Activated T-cell treated with anti-CD3 and anti-CD28 coated beads, Interleukin-2, amount 50 U/mL, for 48 hours (primary cell): ENCODE measurements at places on chromosomes 7 and 10.

GRCh38 chr7:44216521-44217222 lies 15.9 kb downstream of the YKT6 start:
- no peak for DNase-seq

DNA sequence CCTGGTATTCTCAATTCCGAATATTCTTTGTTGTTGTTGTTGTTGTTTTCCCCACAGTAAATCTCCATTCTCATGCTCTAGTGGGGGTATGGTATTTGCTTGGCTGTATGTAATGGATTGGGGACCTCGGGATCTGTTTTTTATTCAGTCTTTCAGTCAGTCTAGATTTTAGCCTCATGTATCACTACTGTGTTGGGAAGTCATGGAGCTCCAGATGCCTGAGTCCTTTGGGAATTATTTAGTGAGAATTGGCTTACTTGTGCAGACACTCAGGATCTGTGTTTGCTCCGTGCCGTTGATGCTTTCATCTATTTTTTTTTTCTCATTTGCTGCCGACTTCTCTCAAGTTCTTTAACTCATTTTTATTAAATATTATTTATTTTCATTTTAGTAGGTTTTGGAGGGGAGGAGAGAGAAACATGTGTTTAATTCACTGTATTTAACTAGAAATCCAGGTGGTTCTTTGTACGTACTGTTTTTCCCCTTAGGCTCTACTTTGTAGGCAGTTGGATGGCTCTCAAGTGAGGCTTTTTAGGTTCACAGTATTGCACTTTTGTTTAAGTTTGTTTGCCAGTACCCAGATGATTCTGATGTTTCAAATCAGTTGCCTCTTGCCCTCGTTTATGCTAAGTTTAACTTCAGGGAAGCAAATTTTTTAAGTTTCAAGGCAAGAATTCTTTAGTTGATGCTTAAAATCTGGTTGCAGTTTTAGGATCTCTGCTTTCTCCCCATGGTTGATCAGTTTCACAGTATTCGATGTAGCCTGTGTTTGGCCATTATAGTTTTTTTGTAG lies 36.9 kb downstream of the ZNRF2 start:
- no peak for DNase-seq

GRCh38 chr10:10915215-10915614 lies 102.5 kb upstream of the CELF2 start:
- no peak for DNase-seq

GRCh38 chr10:33719005-33719703 lies 384.7 kb upstream of the NRP1 start:
- no peak for DNase-seq

GRCh38 chr10:128643658-128644057 lies 517.4 kb upstream of the MKI67 start:
- DNase-seq, result no peak

DNA sequence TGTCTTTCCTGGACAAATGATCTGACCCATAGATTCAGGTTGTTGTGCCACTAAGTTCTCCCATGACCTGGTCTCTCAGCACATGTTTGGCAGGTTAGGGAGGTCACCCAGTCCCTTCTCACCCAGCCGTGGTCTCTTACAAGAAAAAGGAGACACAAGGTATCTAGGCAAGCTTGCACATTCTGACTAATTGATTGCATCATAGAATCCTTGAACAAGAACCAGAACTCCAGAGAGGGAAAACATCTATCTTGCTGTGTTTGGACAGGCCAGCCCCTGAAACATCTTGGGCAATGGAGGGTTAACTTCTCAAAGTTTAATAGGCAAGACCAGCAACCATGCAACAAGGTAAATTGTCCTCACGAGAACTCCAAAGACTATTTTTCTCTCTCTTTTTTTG lies 8.5 kb upstream of the HK1 start:
- no peak for DNase-seq

DNA sequence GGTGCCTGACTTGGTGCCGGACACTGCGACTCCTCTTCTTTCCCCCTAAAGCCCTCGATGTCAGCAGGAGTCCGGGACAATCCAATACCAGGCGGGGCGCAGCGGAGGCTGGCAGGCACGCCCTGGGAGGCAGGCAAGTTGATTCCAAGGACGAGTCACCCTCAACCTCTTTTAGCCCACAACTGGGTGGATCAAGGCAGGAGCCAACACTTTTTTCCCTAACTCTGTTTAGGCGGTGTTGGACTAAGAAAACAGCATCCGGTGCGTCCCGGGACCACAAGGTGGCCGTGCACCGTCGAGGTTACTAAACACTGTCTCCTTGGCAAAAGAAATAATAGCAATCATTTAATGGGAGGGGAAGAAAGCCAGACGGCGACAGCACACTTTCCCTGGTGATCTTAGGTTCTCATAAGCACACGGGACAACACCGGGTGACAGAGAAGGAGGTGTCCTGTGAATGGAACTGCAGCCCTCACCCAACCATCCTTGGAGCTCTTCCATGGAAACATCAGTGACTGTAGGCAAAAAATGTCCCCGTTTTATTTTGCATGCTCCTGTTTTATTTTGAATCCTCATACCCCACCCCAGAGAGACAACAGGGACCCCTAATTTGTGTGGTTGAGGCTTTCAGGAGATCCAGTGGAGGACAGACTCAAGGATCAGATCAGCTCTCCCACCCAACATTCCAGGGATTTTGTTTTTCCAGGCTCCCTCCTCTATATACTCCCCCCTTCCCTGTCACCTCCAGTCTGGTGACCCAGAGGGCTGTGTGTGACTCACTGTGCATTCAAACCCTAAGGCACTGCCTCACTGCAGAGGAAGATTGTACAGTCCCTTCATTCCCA lies 1.3 kb upstream of the CALCR start:
- DNase-seq, result no peak

GRCh38 chr7:155681663-155682062 lies 37.2 kb downstream of the RBM33 start:
- DNase-seq, result no peak

- no peak for DNase-seq
These were observed 112.4 kb downstream of the TBXAS1 start for GRCh38 chr7:139941421-139941820.

DNA sequence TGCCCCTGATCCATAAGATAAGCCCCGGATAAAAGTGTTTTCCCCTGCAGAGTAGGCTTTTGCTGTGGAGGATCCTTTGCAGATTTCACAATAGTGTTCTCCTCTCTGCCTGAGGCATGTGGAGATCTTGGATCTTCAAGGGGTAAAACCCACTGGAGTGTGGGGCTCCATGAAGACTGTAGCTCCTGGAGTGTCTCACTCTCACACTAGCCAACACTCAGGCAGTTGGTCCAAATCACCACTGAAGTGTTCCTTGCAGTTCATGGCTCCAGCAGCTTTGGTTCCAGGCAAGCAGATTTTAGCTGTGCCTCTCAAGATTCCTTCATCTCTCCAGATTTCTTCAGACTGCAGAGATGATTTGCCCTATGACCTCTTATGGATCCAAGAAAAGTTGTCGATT lies 665.3 kb downstream of the TNS3 start:
- DNase-seq, result no peak

GRCh38 chr7:116150588-116150987 lies 59.8 kb upstream of the TES start:
- no peak for DNase-seq

GRCh38 chr10:92081641-92082040 lies 158.1 kb downstream of the BTAF1 start:
- DNase-seq, result no peak

DNA sequence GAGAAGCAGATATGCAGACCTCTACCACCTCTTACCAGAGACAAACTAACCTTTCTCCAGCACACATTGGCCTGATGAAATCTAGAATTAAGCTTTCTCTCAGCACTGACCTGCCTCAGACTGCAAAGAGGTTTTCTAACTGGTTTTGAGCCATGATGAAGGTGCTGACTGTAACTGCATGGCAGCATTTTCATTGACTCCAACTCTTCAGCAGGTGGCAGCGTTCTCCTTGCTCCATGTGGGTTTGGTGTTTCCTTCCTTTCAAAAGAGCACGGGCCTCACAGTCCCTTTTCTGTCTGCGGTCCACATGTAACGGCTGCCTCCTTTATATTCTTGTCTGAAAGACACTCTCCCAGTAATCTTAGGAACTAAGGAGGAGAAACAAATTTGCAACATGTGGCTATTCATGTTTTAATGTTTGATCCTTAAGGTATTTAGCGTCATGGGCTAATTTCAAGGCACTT lies 12.6 kb downstream of the KLLN start:
- DNase-seq, result peak; percentile 56

DNA sequence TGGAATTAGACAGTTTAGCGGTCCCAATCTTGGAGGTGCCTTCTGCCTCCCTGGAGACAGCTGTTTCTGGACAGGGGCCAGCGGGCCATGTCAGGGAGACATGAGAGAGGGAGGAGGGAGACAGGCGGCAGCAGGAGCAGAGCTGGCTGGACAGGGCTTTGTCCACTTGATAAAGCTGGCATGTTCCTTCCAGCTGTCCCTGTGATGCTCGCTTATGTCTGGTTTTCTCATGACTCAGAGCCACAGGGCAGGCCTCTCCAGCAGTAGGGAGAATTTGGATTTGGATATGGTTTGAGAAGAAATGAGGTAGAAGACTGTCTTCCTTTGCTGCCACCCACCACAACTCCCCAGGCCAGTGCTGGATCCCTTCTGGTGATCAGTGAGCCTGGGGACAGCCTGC lies 51.7 kb upstream of the SORCS3 start:
- no peak for DNase-seq

DNA sequence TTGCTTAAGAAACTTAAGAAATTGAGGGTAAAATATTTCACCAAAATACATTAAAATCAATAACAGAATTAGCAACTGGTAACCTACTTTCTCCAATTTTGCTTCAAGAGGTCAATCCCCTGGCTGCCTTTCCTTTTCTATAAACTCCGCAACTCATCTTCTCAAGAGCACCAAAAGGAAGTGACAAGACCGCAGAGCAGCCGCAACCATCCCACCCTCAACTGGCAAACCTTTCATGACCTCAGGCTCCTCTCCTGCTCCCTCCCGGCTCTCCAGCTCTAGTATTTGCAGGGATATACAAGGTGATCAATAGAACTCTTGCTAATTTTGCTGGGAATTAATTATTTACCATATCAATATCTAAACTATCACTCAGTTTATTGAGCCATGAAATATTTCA lies 88.9 kb downstream of the ATE1 start:
- no peak for DNase-seq

DNA sequence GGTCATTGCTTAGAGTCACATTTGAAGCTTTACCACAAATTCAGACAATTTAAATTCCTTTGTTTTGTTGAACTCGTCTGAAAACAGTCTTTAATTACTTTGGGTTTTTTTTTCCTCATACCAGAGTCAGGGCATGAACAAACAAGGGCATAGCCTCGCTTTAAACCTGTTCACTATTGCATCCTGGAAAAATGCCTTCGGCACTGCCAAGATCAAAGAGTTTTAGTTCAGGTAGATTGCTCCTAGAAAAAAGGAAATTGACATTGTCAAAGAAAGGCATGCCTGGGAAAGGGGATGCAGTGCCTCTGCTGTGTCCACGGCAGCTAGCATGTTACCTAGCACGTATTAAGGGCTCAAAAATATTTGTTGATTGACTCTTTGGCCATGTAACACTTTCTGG lies 235.1 kb downstream of the ARHGAP21 start:
- DNase-seq, result no peak

- DNase-seq, result no peak
These were observed 303.7 kb downstream of the BMPER start for GRCh38 chr7:34208878-34209621.

DNA sequence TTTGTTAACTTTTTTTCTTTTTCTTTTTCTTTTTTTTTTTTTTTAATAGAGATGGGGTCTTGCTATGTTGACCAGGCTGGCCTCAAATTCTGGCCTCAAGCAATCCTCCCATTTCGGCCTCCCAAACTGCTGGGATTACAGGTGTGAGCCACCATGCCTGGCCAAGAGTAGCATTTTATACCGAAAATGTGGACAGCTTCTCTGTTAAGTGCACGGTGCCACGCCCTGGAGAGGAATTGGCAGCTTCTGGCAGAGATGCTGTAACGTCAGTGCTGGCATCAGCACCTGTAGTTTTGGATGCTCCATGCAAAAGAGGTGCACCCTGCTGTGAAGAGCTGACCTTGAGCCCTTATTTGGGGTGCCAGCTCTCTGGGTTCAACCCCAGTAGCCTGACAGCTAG lies 18.2 kb downstream of the IL15RA start:
- DNase-seq, result no peak

DNA sequence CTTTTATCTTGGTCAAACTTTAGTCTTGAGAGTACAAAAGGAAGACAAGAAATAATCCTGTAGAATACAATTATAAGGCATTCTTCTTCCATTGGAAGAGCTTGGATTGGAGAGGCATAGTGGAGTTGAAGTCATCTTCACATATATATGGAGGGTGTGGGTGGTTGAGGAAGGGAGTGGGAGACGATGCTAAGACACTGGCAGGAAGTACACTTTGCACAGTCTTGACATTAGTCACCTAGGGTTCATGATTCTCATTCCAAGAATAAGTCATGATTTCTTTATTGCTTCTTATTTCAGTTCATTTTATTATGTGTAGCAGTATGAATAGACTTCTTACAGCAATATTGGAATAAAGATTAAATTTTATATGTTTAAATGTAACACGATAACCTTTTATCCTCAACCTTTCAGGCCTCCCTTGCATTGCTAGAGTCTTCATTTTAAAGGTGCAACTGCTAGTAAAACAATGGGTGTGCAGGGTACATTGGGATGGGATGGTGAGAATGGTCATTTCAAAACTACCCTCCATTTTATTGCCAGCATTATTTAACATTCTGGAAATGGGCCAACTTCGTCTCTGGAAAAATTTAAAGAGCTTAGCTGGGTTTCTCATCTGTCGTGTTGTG lies 12.3 kb upstream of the SLC26A3 start:
- no peak for DNase-seq
